ENCODE measurements at places on chromosomes 12 and 14.
A peak's percentile ranks its signal among the peaks of the same experiment; 100 is the strongest.

- no peak for DNase-seq
Measured at GRCh38 chr12:84464616-84465015, 448.0 kb downstream of the SLC6A15 start.

DNA sequence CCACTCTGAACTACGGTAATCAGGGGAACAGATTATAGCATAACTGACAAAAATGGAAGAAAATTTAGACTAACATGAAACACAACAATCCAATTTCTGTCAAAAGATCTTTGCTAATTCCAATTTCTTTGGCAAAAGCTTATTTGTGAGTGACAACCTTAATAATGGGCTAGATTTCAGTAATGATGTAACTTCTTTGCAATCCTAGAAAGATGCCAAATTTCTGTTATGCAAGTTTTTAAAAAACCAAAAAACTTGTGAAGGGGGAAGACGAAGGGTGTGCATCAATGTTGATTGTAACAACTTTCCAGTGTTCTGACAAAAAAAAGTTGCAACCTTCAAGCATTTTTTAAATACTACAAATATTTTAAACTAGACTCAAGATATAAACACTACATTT lies 59.9 kb downstream of the DICER1 start:
- DNase-seq = no peak

DNA sequence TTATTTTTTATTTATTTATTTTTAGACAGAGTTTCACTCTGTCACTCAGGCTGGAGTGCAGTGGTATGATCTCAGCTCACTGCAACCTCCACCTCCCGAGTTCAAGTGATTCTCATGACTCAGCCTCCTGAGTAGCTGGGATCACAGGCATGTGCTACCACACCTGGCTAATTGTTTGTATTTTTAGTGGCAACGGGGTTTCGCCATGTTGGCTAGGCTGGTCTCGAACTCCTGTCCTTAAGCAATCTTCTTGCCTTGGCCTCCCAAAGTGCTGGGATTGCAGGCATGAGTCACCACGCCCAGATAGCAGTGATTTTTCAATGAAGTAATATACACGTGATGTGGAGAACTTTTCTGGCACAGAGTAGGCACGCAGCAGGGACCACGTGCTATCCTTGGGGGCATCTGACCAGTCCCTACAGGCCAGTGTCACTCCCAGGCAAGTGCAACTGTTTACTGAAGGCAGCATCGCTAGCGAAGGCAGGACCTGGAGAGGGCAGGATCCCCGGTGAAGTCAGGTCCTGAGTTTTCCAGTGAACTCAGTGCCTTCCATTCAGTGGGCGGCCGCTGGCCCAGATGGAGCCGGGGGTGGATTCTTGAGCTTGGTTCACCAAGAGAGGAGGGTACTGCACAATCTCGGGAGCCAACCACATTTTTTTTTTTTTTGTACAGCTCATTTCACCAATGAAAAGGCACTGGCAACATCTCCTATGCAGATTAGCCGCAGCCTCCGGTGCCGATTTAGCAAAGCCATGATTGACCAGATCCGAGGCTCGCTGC lies 11.1 kb upstream of the CLMN start:
- no peak for DNase-seq

DNA sequence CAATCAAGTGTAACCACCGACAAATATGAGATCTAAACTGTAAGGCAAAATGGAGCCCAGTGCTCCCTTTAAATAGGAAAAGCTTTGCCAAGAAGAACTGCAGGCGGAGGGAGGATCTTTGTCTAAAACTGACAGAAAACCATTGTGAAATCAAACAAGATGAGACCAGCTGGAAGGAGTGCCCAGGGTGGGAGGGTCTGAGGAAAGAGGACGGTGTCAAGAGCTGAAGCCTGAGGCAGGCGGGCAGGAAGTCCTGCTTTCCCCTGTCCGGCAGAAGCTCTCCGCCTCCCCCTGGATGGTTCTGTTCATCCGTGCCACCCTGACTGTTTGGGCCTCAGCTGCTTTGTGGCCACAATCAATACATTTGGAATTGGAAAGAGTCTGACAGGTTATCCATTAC lies 37.5 kb downstream of the CDC42BPB start:
- DNase-seq = no peak

DNA sequence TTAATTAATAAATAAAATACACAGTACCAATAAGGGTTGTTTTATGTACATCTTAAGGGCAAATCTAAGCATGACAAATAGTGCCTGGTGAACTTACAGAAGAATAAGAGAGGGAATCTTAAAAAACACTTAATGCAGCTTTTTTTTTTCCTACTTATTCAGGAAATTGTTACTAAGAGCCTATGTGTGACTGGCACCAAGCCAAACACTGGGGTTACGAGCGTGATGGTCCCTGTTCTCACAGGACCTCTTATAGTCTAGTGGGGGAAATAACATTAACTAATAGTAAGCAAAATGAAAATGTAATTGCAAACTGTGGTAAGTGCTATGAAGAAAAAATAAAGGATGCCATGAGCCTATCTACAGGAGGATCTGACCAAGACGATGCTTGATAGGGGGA lies 53.6 kb downstream of the RTN1 start:
- no peak for DNase-seq

DNA sequence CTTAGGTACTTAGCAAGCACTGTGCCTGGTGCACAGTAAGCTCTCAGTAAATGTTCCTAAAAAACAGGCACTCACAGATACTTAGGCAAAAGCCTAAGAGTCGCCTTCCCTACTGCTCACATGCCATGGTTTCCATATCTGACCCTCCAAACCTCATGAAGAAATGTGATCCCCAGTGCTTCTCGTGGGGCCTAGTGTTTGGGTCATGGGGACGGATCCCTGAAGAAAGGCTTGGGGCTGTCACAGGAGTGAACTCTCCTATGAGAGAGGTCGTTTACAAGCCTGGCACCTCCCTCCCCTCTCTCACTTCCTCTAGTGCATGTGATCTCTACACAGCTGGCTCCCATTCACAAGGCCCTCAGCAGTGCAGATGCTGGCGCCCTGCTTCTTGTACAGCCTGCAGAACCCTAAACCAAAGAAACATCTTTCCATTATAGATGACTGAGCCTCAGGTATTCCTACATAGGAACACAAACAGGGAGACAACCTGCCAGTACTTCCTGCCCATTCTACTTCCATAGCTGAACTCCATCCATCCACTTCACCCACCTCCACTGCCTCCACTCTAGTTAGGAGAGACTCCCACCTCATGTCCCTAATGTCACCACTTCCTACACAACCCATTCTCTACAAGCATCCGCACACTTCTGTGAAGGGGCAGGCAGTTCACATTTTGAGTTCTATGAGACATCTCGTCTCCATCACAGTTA lies 2.9 kb downstream of the SLC15A4 start:
- peak; percentile 29 for DNase-seq

- DNase-seq = no peak
Measured at GRCh38 chr12:97800561-97800960, 338.0 kb downstream of the RMST start.

GRCh38 chr12:60834806-60835205 lies 1239.0 kb downstream of the SLC16A7 start:
- no peak for DNase-seq

GRCh38 chr12:52130711-52131110 lies 51.2 kb downstream of the SMIM41 start:
- DNase-seq = no peak

GRCh38 chr14:34796902-34797301 lies 78.3 kb downstream of the BAZ1A start:
- no peak for DNase-seq

GRCh38 chr12:122084857-122085405 lies 6.4 kb downstream of the MLXIP start:
- DNase-seq = no peak

GRCh38 chr12:92419201-92419600 lies 273.6 kb upstream of the BTG1 start:
- DNase-seq = no peak

DNA sequence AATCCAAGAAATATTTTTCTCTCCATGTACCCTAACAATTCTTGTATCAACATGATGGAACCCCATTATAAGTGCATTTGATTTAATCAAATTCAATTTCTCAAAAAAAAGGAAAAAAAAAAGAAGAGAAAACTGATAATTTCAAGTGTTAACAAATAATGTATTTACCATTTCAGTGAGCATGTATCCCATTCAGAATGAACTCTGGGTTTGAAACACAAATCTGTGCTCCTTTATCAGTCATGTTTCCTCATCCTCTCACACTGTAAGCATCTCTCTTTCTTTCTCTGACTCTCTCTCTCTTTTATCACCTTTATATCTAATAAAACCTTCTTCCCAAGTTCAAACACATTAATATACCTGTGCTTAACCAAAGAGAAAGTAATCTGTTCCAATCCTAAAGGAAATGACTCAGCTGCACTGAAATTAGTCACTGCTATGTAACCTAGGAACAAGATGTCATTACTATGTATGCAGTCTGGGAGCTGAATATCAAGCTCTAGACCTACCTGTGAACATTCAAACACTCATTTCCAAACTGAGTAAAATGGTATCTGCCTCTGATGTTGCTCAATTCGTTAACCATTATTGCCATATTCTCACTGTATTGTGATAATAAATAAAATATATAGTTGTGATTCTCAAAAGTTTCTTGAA lies 135.0 kb upstream of the LRIG3 start:
- DNase-seq = peak; percentile 56

DNA sequence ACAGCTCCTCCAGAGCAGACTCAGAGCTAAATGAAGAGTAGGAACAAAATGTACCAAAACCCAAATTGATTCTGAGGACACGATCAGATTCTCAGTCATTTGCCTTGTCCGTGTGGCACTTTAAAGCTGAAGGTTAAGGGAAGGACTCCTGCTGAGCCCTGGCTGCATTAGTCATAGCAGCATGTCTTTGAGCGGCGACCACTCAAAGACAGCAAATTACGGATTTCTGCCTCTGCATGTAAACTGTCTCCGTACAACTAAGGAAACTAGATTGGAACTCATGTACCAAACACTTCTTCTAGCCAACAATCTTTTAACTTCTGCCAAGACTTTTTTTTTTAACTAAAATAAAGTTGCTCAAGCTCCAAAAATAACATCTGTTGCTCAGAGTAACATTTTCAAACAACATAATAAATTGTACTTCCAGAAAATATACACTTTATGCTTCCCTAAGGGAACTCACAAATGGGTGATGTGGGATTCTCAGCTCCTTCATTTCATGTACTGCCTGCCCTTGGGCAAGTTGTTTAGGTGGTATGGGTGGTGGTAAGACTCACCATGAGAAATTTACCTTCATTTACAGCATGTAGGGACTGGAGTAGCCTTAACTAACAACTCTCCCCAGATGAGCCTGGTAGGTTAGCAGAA lies 56.1 kb downstream of the RERG start:
- no peak for DNase-seq

- DNase-seq = no peak
Measured at GRCh38 chr14:50974118-50974517, 29.8 kb upstream of the PYGL start.

DNA sequence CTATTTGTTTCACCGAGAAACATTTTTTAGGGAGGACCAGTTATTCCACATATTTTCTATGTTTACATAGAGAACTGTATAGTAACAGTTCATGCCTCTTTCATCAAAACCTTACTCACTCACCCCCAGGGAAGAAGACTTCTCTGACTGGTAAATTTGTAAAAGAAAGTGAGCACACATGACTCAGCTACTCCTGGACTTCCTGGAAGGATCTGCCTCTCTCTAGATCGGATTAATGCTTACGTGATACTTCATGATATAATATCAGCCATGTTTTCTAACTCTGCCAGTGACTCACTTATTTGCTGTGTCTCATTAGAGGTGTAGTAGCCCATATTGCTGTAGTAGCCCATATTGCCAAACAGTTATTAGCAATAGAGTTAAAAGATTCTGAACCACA lies 494.3 kb upstream of the ATXN7L3B start:
- no peak for DNase-seq
